ENCODE measurements at places on chromosomes 1 and 21.

DNA sequence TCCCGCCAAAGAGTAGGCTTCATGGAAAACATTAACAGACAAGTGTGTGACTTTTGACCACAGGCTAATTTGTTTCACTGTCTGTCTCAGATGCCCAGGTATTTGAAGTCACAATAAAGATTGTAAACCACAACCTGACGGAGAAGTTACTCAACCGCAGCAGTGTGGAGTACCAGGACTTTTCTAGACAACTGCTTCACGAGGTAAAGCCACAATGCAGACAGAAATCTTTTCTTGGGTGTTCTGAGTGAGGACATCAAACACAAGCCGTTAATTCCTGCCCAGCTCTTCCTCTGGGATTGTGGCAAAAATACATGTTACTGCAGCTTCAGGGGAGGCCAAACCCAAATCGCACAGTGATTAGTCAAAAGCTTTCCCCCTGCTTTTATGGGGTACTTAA is 31.0 kb downstream of the UMODL1 start:
- DNase-seq, result peak; percentile 51

- no peak for DNase-seq
Observed at GRCh38 chr1:101239095-101240040, 2.5 kb downstream of the S1PR1 start.

GRCh38 chr1:25033828-25034705 is 104.0 kb upstream of the RUNX3 start:
- DNase-seq, result no peak

DNA sequence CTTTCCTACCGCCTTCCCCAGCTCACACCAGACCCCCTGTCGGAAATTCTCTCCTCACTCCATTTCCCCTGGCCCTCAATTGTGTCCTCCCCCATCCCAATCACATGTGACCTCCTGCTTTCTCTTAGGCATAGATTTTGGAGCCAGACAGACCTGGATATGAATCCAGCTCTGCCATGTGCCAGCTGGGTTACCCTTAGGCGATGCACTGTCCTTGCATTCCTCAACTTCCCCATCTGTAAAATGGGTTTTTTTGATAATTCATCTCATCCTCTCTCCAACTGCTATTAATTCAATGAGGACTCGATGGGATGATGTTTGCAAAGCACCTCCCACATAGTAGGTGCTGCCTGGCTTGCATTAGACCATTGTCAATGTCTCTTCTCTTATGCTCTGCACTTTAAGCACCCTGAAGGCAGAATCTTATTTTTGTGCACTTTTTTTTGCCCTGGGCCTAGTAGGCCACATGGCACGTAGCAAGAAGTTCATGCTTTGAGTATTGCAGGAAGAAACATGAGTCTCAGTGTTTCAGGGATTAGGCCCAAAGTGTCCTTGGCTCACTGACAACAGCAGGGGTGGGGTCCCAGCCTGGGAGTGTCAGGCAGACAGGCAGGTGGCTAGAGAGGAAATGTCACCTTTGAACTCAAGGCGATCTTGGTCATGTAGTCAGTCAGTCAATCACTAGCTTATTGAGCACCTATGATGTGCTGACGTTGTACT is 47.6 kb downstream of the TAS1R2 start:
- DNase-seq, result no peak

- no peak for DNase-seq
Observed at GRCh38 chr1:232900818-232901217, 49.6 kb upstream of the NTPCR start.

- DNase-seq, result no peak
Observed at GRCh38 chr1:64599242-64599641, 129.3 kb downstream of the CACHD1 start.

DNA sequence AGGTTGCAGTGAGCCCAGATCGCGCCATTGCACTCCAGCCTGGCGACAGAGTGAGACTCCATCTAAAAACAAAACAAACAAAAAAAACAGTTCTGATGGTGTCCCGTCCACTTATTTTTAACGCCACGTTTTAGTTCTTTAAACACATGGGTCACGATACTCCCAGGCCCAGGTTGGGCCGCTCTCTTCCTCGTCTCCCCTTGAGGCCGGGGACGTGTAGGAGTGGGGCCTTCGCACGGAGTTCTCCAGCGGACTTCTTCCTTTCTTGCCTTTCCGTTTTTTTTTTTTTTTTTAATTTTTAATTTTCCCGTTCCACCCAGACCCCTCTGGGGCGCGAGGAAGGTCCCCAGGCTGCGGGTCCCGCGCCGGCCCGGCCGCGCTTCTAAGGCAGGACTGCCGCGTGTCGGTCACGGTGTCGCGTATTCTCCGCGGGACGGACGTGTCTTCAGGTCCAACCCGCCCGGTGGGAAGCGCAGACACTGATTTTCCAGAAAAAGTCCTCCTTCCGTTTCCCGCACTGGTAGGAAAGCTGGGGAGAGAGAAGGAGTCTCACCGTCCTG is 47.5 kb upstream of the SLC19A1 start:
- DNase-seq, result no peak

All from fibroblast of skin of abdomen (primary cell).